NCI-H1092 (cell line): ENCODE measurements at places on chromosomes 16 and 17.

- no peak for DNase-seq
Observed at GRCh38 chr17:66915792-66916191, 48.7 kb upstream of the CACNG4 start.

- DNase-seq: peak; percentile 21
Observed at GRCh38 chr17:49556223-49556943, 19.3 kb upstream of the NXPH3 start.

DNA sequence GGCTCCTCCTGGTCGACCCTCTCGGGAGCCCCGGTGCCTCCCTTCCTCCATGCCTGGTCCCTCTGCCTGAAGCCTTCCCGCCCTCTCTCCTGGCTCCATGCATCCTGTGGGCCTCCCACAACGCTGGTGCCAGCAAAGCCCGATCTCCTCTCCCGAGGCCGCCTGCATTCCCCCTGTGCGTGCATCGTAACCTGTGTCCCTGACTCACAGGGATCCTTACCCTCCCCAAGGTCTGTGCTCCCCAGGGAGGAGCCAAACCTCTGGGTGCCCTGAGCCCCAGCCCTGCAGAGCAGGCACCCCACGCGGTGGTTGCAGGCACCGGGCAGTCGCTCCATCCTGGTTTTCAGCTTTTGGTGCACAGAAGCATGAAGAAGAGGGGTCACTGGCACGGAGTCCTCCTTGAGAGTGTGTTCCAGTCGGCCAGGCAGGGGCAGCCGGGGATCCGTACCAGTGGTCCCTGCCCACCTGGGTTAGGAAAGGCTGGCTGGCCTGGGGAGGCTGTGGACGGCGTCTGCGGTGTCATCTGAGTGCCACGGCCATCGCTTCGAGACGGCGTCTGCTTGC lies 1.8 kb upstream of the ENPP7 start:
- no peak for DNase-seq

DNA sequence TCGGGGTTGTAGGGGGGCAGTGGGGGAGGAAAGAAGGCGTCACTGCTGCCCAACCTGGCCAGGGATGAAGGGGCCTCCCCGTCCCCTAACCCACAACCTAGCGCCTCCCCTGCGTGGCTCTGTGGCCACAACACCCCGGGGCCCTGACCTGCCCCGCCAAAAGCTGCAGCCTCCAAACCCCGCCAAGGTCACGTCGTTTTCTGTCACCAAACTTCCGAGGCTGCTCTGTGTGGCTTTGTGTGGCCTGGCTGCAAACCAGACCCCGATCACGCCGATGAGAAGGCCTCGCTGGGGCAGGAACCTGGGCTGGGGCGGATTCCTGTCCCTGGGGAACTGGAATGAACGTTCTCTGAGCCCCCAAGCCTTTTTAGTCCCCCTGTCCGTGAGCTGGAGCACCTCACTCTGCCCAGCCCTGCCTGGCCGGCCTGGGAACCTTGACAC lies 30.5 kb upstream of the CIBAR2 start:
- DNase-seq: no peak

DNA sequence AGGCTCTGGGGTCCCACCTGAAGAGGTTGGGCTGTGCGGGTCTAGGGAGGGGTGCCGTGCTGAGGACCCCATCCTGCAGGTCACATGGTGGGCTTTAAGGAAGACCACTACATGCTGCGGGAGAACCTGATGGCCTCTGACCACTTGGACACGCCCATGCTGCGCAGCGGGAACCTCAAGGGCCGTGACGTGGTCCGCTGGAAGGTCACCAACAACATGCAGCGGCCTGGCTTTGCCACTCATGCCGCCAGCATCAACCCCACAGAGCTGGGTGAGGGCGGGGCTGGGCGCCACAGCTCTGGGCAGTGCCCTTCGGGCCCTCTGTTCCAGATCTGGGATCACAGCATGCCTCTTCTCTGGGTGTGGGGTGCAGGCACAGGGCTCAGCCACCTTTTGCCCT lies 18.5 kb downstream of the ITGB4 start:
- DNase-seq: no peak

DNA sequence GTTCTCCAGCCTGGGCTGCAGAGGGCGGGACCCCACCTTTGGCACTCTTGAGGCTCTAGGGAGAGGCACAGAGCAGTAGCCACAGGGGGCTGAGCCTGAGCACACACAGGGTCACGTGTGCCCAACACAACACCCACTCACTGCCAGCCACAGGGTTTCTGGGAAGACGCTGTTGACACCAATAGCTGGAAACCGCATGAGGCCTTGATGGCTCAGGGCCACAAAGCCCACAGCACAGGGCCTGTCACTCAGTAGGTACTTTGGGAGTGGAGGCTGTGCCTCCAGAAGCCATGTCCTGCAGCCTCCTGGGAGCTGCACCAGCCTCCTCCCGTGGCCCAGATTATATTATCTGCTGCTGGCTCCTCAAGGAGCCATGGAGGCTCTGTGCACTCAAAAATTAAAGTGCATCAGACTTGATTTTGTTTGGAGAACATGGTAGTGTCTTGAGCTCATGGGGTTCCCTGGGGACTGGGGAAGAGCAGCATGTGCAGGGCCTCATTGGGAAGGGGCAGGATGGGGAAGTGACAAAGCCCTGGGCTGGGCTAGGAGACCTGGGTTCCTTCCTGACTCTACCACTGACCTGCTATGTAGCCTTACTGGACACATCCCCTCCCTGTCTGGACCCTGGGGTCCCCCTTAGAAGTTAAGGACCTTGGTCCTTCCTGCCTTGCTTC lies 12.5 kb upstream of the SREBF1 start:
- no peak for DNase-seq

DNA sequence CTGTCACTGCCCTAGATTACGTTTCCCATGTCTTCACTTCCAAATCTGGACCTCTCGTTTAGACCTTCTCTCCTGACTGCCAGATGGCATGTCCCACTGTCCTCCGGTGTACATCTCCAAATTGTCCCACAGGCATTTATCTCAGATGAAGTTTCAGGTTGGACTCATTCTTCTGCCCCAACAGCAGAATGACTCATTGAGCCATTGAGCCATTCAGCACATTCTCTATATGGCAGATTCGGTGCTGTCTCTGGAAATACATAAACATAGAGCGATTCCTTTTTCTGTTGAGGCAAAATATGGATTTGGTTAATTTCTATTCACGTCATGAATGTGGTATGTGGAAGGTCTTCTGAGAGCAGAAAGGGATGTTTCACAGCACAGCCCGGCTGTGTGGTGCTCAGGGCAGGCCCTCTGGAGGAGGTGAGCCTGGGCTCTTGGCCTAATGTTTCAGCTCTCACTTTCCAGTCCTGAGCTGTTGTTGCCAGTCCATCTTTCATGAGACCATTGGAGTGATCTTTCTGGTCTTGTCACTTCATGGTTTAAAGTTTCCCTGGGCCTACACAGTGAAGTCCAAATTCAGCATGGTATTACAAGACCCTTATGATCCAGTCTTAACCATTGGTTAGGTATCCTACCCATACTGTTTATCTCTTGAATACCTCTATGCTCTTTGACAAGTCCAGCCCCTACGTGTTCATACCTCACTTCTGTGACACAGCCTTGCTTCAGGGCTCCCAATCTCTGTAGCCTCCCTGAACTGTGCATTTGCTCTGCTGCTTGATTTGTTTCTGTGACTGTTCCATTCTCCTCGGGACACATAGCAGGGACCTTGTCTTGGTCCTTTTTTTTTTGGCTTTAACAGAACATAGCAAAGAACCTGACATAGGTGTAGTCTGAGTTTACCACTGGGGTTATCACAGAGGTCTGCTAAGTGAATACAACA lies 15.9 kb downstream of the HAPSTR1 start:
- no peak for DNase-seq

DNA sequence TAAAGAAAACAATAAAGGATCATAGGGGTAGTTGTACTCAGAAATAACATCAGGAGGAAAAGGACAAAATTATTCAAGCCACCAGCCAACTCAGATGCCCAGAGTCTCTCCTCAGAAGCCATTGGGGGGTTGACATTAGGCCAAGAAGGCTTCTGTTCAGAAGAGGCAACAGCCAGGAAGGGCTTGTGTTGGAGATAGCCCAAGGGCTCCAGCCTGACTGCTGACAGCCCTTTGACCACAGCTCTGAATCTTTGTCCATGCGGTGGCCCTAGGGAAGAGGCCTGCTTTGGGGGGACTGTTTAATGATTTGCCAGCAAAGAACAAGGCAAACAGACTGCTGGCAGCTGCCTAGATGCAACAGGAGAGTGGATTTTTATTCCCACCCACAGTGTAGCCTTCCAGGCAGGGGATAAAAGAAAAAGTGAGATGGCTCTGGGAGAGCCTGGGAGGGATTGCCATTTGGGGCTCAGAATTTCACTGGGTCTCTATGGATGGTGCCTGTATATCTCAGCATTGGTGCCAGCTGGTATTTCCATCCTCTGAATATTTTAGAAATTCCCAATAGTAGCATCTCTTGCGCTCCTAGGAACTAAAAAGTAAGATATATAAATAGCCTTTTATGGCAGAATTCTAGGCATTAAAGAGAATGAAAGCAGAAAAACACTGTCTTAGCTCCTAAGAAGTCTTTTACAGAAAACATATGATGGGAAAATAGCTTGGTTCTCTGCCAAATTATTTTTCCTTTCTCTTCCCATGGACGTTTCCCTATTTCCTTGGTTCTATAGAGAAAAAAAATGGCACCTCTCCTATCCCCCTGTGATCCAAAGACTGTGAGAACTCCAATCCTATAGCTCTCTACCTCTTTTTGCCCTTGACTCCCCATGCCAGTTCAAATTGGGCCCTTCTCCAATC lies 29.4 kb upstream of the SUPT4H1 start:
- no peak for DNase-seq

- no peak for DNase-seq
Observed at GRCh38 chr17:18257268-18257981, 1.1 kb downstream of the FLII start.

- DNase-seq: peak; percentile 35
Observed at GRCh38 chr16:65745-66144, 6.7 kb downstream of the RHBDF1 start.

DNA sequence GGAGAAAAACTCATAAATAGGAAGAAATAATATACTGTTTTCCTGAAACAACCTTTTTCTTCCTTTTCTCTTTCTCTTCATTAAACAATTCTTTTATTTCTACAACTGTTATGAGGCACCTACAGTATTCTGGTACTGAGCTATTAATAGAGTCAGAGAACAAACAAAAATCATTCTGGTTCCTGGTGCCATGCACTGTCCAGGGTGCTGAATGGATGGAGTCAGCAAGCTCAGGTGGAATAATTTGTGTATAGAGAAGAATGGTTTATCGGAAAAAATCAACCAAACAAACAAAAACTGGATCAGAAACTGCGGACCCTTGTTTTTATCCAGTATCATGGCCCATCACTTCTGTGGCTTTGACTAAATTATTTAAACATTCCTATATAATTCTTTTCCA lies 430.3 kb upstream of the GOT2 start:
- DNase-seq: no peak

GRCh38 chr17:74768069-74768762 lies 7.9 kb downstream of the NAT9 start:
- no peak for DNase-seq

DNA sequence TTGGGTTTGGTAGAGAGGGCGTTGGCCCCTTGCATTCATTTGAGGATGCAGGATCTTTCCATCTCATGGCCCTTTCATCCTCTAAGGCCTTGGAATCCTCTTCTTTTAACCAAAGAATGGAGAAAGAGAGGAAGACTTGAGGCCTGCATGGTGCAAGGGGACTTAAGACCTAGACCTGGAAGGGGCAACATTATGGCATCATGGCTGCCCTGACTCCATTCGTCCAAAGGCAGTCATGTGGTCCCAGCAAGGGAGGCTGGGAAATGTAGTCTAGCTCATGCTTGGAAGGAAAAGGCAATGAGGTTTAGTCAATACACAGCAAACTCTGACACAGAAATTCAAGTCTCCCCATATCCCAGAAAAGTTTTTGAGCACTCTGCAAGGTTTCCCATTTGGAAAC lies 30.7 kb upstream of the CDRT4 start:
- DNase-seq: no peak

DNA sequence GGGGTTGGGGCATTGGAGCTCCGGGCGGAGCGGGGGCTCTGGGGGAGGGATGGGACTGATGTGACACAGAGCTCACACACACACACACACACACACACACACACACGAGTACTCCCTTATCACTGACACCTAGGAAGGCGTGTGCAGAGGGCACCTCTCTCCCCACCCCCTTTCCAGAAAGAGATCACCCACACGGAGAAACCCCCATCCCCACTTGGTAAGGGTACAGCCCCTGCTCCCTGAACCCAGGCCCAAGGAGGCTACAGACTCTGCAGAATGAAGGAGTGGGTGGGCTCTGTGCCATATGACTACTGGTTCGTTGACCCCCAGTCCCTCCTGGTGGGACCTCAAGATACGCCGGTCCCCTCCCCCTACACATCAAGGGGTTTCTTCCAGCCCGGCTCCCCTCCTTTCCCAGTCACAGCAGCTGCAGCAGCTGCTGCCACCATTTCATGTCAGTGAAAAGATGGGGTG lies 8.7 kb upstream of the ARHGAP23 start:
- no peak for DNase-seq

GRCh38 chr16:87493608-87494280 lies 920 bp upstream of the ZCCHC14 start:
- DNase-seq: no peak

DNA sequence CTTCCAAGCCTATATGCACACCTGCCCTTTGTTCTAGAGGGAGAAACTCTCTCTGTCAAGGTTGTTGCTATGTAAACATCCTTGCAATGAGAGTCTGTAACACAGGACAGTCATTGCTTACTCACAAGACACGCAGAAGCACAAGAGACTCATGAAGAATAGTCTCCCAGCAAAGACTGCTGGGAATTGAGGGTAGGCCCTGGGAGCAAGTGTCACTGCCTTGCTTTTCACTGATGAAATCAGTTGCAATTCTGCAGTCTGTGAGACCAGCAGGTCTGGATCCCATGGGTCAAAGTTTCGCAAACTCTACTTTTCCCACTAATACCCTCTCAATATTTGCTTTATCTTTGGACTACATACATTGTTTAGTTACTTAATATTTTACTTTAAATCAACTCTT lies 177.4 kb downstream of the FTO start:
- no peak for DNase-seq

- peak; percentile 45 for DNase-seq
Observed at GRCh38 chr17:75266316-75267152, 4.5 kb downstream of the MIF4GD start.

GRCh38 chr17:66399441-66399840 lies 97.0 kb downstream of the PRKCA start:
- no peak for DNase-seq

DNA sequence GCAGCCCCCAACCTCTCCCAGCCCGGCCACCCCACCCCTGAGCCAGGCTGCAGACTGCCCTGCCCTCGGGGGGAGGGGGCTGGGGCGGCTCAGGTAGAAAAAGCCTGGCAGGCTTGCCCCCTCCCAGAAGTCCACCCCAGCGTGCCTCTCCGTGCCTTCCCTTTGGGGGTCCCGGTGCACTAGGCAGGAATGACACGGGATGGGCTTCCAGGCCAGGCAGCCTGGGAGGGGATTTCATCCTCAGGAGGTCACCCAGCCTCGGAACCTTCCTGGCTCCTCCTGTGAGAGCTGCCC lies 185.0 kb downstream of the NTN1 start:
- DNase-seq: no peak

GRCh38 chr17:44438636-44439035 lies 49.2 kb upstream of the ITGA2B start:
- DNase-seq: no peak

- DNase-seq: no peak
Observed at GRCh38 chr16:31393056-31393455, at the start of gene ITGAD. TSS of gene ITGAD (plus strand) at chr16:31393335. CDS start at chr16:31393361, 26 bp downstream.

GRCh38 chr17:81390873-81391255 lies 4.4 kb upstream of the BAHCC1 start:
- no peak for DNase-seq
